ENCODE measurements at places on chromosomes 2 and 18.

- DNase-seq, result peak; percentile 20
These were observed 129.7 kb downstream of the PHLPP1 start for GRCh38 chr18:62844850-62845643.

- DNase-seq, result no peak
These were observed 366.7 kb downstream of the NUP35 start for GRCh38 chr2:183490914-183491313.

DNA sequence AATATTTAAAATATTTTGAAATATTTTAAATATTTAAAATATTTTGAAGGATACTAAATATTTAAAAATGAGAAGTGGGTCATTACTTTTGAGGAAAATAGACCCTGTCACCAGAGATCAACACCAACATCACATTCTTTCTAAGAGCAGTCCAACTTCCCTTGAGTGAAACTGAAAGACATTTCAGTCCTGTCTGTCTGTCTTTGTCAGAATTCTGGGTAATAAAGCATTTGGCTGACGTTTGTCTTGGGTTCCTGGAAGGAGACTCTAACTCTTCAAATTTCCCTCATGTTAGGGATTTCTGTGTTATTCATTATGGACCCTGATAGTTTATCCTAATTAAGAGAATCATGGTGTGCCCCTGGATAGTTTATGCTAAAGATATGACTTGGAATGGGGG lies 32.8 kb downstream of the TTC21B start:
- no peak for DNase-seq

- no peak for DNase-seq
These were observed 10.0 kb upstream of the APCDD1 start for GRCh38 chr18:10444314-10445006.

GRCh38 chr2:201256082-201256481 lies 4.3 kb upstream of the CASP8 start:
- no peak for DNase-seq

DNA sequence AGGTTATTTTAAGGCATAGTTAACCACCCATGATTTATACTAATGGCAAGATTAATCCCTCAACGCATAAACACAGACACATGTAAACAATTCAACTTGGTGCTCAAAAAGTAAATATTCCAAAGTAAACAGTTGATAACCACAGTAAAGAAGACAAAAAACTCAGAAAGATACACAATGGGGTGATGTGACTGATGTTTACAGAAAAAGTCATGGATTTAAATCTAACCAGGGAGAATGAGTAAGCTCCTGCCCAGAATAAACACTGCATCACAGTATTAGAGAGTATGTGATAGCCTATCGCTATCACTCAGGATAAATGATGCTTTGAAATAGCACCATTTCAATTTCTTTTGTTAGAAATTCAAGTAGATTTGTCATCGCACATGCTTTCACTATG lies 49.3 kb downstream of the HIBCH start:
- no peak for DNase-seq

GRCh38 chr2:175874291-175874690 lies 127.8 kb downstream of the LNPK start:
- DNase-seq, result no peak

DNA sequence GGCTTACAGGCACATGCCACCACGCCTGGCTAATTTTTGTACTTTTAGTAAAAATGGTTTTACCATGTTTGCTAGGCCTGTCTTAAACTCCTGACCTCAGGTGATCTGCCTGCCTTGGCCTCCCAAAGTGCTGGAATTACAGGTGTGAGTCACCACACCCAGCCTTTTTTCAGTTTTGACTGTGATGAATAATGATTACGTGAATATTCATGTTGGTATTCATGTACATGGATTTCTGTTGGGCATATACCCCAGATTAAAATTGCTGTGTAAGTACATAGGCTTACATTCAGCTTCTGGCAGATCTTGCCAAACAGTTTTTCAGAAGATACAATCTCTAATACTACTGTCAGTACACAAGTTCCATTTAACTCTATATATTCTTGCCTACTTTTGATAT lies 20.9 kb downstream of the SLC39A10 start:
- DNase-seq, result no peak

DNA sequence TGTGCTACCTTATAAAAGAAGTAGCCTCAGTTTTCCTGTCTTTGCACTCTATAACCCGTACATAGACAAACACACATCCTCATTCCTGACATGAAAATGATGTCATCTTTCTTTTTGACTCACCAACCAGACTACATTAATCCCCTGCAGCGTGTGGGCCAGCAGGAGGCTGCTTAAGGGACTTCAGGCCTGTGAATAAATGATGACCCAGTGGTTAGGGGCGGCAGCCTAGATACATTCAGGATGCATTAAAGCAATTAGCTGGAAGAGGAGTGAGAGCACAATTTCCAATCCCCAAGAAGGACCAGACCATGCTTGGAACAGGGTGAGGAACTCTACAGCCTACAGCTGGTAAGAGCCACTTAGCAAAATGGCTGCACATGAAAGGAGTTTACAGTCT lies 57.3 kb upstream of the KLF7 start:
- DNase-seq, result peak; percentile 25

DNA sequence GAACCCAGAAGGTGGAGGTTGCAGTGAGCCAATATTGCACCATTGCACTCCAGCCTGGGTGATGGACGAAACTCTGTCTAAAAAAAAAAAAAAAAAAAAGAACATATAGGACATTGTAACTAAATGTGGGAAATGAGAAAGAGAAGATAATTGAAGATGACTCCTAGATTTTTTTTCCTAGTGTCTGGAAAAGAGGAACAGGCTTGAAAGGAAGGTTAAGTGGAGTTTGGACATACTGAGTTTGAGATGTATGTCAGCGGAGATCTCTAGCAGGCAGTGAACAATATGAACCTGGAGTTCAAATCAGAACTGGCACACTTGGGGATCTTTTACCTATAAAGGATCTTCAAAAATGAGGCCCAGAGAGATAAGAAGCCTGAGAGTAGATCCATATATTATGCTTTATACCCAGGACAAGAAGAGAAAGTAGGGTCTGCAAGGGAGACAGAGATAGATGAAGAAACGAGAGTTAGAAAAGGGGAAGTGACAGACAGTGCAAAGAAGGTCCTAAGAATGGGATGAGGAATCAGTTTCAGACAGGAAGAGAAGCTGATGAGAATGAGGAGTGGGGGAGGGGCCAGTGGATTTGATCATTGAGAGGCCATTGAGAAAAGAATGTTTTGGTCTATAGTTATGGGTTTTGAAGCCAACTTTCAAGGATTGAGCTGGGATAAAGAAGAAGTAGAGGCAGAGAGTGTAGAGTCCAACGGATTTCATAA lies 46.9 kb upstream of the CD28 start:
- DNase-seq, result no peak

- DNase-seq, result peak; percentile 40
These were observed 98.2 kb upstream of the B3GNT7 start for GRCh38 chr2:231297108-231297908.

DNA sequence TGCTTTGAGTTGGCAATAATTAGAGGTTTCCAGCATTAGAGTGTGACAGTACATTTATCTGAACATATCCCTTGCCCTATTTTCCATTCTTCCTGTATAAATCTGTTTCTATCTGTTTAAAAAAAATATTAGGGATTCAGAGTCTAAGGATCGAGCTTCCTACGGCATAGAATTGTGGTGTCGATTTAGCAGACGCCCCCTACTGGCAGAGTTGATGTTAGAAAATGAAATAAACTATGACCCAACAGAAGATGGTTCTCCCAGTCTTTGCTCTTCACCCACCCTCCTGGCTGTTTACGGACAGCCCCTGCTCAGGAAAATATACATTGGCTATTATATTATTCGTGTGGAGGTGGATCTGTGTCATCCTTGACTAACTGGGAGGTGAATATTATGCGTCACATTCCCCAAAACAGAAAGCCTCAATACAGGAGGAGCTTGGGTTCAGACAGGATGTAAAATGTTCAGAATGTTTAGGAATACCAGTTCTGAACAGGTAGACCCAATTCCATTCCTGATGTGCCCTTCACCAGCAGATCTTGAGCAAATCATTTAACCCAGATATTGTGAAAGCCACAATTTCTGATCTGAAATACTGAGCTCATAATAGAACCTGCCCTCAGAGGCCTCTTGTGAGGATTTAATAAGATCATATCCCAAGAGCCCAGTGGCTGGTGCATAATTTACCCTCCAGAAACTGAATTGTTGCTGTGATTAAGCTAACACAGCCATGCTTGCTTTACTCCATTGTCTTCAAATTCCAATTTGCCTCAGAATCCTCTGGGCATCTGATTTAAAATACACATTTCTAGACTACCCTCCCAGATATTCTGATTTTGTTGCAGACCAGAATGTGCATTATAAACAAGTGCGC lies 10.8 kb upstream of the ERMN start:
- no peak for DNase-seq

DNA sequence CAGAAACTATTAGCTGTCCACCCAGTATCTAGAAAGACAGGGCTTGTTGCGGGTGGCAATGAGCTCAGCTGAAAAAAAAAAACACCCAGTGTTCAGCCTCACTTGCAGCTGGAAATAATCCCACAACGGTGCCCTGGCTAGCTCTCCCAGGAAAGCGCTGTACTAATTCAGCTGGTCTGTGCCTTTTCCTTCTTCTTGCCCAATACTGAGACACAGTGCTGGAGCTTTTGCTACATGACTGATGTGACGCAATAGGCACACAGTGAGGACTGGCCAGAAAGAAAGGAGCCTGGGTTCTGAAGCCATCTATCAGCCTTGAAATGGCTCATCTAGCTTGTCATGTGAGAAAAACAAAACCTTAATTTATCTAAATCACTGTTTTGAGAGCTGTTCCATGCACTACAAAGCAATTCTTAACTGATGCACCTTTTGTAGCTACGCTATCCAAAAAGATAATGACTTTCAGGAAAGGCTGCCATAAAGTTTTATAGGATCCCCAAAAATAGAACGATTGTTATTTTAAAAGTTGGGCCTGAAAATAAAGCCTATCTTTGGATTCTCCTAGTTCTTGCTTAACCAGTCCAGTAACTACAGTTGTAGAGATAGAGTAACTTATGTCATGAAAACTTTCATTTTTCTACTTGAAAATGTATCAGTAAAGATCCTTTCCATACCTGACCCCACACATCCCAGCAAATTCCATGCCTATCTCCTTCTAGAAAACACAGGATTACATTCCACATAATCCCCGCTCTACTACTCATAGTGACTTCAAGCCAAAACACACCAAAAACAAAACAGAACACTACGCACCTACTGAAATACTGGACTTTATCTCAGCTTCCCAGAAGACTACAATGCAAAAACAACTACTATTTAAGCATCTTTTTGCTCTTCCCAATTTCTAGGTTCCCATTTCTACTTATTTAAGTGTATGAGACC lies 15.9 kb downstream of the KIDINS220 start:
- peak; percentile 13 for DNase-seq

DNA sequence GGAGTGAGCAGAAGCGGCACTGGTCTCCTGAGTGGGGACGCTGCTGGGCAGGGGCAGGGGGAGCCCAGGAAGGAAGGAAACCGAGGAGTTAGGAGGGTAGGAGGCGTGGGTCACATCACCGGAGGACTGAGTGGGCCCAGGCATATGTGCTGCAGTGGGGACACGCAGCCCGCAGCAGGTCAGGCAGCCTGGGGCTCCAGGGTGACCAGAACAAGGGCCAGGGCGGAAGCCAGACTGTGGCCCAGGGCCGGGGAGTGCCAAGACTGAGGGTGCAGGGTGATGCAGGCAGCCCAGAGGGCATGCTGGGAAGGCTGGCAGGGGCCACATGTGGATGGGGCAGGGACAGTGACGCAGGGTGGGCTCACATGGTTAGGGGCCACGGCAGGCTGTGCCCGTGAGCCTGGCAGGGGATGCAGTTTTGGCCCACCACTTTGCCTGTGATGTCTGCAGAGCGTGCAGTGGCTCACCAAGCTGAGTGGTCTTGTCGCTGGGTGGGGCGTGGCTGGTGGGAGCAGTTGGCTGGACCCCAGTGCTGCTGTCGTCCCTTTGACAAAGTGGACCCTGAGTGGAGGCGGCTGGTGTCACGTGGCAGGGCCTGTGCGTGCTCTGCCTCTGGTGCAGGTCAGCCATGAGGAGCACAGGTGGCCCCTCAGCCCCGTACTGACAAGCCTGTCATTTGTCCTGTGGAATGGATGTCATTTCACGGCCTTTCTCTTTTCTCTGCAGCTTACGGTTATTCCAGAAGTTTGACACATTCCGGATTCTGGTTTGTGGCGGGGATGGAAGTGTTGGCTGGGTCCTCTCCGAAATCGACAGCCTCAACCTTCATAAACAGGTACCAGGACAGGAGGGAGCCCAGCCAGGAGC lies 87.1 kb downstream of the DGKD start:
- no peak for DNase-seq

GRCh38 chr2:238523158-238524110 lies 96.7 kb downstream of the ASB1 start:
- DNase-seq, result no peak

DNA sequence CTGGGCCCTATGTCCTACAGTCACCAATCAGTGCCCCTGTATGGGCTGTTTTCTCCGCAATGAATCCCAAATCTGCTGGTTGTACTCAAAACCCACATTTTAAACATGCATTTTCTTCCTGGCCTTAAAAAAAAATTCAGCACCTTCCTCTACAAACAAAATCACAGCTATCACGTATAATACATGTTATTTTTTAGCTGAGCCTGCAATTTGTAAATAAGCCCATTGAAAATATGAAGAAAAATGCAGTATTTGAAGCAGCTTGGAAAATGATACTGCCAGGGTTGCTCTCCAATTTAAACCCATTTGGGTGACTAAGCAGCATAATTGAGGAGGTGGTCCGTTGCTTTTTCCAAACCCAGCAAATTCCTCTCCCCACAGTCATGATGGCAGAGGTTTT lies 33.0 kb upstream of the GYPC start:
- DNase-seq, result no peak

- DNase-seq, result no peak
These were observed 28.7 kb upstream of the ZEB2 start for GRCh38 chr2:144548532-144549191.

All from NCI-H1417 (cell line).